ENCODE measurements at places on chromosomes 12 and 14.
A peak's percentile ranks its signal among the peaks of the same experiment; 100 is the strongest.

DNA sequence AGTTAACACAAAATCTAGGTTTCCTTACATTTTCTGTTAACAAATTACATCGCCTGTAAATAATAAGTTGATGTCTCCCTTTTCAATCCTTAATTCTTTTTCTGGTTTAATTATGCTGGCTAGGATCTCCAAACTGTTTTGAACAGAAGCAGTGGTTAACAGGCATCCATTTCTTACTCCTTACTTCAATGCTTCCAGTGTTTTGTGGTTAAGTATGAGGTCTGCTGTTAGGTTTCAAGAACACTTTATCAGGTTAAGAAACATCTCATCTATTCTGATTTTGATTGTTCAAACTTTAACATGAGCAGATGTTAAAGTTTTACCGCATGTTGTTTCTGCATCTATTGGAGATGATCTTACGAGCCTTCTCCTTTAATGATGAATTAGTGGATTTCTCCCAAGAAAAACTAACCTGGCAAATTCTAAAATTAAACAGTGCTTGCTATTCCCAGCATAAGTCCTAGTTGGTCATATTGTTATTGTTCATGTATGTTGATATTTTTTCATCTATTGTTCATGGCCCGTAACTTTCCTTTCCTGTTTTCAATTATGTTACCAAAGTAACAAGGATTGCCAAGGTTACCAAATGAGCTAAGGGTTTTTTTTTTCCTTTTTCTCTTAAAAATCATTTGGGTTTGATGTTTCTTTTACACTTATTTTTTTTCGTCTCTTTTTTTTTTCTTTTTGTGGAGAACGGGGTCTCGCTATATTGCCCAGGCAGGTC, 33.4 kb downstream of the POLE start:
- no peak for DNase-seq

- DNase-seq, result peak; percentile 99
Observed at GRCh38 chr12:49342066-49342913, 4.4 kb upstream of the DNAJC22 start.

GRCh38 chr12:98358144-98358543, 157.2 kb upstream of the TMPO start:
- no peak for DNase-seq

- DNase-seq, result no peak
Observed at GRCh38 chr14:23517650-23518326, 33.8 kb downstream of the ZFHX2 start.

- no peak for DNase-seq
Observed at GRCh38 chr12:129110575-129110974, 257.3 kb downstream of the GLT1D1 start.

- DNase-seq, result no peak
Observed at GRCh38 chr14:73208846-73209245, 28.5 kb upstream of the PAPLN start.

DNA sequence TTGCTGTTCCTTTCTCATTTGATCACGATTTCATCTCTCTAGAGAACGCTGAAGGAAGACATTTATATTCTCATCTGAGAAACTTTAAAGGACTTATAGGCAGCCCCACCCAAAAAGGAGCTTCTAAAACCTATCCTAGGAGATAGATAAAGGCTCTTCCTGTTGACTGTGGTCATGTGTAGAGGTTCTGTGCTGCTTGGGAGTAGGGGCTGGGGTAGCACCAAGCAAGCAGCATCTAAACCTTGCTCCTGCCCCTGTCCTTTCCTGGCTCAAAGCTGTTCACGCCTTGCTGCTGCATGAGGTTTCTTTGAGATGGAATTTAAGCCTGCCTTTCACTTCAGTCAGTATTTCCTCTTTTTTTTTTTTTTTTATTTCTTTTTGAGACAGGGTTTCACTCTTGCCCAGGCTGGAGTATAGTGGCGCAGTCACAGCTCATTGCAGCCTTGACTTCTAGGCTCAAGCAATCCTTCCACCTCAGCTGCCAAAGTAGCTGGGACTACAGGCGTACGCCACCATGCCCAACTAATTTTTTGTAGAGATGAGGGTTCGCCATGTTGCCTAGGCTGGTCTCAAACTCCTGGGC, 41.4 kb downstream of the RAB35 start:
- DNase-seq, result no peak

GRCh38 chr12:59079002-59079401, 158.7 kb upstream of the LRIG3 start:
- DNase-seq, result no peak

DNA sequence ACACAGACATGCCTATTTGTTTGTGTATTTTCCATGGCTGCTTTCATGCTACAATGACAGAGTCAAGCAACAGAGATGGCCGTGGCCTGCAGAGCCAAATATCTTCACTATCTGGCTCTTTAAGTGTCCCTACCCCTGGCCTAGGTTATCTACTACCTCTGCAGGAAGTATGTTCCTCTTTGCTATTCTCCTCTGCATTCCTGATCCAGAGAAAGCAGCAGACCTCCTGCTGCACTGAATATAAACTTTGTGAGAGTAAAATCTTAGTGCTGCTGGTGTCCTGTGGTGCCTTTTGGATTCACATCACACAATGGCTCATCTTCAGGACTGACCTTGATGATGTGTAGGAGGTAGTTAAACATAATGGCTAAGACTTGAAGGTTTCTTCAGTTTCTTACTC, 233.4 kb downstream of the IPO8 start:
- DNase-seq, result no peak

DNA sequence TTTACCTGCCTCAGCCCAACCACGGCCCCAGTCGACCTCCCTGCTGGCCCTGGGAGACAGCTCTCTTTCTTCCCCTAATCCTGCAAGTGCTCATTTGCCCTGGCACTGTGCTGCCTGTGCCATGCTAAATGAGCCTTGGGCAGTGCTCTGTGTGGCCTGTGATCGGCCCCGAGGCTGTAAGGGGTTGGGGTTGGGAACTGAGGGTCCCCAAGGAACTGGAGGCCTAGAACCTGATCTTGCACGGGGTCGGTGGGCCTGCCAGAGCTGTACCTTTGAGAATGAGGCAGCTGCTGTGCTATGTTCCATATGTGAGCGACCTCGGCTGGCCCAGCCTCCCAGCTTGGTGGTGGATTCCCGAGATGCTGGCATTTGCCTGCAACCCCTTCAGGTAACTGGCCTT, 2.8 kb downstream of the RNF31 start:
- DNase-seq, result no peak

- DNase-seq, result no peak
Observed at GRCh38 chr14:55803873-55804553, 224.0 kb downstream of the KTN1 start.

DNA sequence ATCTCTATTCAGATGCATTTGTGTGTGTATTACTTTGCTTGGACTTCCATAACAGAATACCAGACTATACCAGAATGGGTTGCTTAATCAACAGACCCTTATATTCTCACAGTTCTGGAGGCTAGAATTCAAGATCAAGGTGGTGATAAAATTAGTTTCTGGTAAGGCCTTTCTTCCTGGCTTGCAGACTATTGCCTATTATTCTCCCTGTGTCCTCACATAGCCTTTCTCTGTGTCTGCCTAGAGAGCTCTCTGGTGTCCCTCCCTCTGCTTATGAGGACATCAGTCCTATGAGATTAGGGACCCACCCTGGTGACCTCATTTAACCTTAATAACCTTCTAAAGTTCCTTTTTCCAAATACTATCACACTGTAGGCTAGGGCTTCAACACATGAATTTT, 106.0 kb downstream of the FAR2 start:
- DNase-seq, result no peak

DNA sequence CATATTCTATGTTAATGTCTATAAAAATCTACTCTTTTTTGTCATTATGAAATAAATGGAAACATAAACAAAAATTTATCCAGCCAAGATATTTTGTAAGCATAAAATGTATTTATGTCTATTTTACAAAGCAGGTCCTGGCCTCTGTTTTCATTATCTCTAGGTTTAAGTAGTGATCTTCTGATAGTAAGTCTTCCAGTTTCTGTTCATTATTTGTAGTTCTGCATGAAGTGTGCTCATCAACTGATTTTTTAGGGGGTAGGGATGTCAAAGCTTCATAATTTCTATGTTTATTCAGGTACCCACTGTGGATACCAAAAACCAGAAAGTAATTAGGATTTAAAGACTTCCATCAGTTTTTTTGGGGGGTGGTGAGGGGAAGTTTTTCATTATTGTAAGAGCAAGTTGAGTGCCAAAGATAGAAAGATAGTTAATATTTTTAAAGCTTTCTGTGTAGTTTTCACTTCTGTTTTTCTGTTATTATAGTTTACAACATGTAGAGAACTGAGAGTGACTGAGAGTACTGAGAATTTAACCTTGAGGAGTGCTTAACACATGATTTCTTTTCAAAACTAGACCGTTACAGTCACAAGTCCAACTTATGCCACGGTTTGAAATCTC, 30.6 kb upstream of the LMO3 start:
- DNase-seq, result no peak

DNA sequence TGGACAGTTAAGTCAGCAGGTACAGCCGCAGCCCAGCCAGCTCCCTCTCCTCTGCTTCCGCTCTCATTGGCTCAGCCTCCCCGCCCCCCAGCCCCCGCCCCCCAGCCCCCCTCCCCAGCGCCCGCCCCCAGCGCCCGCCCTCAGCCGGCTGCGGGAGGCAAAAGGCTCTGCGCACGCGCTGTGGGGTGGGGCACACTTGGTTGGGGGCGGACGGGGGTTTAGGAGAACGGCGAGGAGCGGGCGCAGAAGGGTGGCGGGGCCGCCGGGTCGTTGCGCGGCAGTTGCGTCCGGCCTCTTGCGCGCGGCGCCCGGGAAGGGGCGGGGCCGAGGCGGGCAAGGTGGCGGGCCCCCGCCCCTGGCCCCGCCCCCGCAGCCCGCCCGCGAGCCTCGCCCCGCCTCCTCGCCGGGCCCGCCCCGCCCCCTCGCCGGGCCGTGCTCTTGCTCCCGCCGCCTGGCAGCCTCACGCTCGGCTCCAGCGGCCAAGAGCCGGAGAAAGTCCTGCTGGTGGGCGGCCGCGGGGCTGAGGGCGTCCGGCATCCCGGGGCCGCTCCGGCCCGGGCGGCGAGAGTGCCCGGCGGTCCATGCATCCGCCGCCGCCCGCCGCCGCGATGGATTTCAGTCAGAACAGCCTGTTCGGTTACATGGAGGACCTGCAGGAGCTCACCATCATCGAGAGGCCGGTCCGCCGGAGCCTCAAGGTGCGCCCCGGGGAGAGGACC, at the start of gene PPP4R4:
TSS of gene PPP4R4 (plus strand) at position 438 of the 719 bp plus-strand sequence. CDS start at position 582, 144 bp downstream.
- DNase-seq, result peak; percentile 96

DNA sequence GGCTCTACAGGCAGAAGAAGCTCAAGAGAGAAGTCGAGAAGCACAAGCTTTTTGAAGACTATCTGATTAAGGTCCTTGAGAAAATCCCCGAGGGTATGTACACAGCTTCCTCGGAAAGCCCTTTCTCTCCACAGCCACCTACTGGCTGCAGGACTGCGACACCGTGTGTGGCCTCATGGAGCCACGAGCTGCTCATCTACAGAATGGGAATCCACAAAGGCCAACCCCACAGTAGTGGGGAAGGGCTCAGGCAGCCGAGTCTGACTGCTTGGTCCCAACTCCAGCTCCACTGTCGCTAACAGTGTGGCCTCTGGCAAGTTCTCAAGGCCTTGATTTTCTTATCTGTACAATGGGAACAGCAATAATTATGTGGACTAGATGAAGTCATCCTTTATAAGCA, 2.5 kb downstream of the CCDC197 start:
- DNase-seq, result no peak

- DNase-seq, result no peak
Observed at GRCh38 chr14:106786697-106787096, 1260.3 kb downstream of the TMEM121 start.

DNA sequence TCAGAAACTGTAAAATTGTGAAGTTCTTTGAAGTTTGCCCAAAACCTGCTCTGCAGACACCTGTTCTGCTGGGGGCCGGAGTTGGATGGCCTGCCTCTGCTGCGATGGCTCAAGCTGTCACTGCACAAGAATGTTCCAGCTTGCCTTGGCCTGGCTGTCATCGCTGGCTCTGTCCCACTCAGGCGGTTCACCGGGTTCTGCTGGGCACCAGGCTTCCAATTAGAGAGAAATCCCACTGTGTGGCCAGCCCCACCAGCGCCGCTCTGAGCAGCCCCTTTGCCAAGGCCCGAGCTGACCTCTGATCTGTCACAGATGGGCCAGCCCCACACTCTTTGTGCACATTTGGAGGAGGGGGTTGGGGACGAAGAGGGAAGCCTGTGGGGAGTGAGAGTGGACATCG, 71.7 kb upstream of the GPATCH2L start:
- no peak for DNase-seq

DNA sequence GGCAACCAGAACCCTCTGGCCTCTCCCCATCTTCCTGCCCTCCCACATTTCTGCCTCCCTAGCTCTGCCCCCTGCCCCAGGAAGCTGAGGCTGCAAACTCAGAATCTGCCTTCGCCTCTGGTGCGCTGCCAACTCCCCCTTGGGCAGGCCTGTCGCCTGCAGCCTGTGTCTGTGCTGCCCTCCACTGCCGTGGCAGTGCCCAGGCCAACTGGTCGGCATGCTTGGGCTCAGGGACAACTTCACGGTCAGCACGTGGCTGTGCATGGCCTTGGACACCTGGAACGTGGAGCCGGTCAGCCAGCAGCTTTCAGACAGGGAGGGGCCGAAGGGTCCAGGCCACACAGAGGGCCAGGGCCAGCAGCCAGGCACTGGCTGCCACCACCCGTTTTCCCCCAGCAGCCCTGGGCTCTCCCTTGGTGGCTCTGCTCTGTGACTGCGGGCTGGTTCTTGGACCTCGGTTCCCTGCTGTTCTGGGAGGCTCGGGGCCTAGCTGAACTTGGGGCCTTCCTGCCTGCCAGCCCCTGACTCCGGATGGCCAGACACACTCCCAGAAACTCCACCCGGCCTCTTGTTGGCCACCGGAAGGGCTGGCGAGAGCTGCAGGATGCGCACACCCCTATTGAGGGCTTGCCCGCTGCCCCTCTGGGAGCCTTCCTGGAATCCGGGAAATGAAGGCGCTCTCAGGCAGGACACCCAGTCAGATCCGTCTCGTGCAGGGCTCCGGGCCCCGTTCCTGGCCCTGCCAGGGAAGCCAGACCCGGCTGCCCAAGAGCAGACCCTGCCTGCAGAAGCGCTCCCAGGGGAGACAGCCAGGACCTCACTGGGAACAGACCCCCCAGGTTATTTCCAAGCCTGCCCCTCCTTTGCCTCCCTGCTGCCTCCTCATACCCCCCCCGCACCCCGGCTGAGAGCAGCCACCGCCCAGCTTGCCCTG, 34.2 kb upstream of the PPP1R13B start:
- no peak for DNase-seq

GRCh38 chr12:51011955-51012354, 14.2 kb downstream of the SLC11A2 start:
- no peak for DNase-seq

GRCh38 chr12:14403293-14403692, 37.8 kb downstream of the ATF7IP start:
- DNase-seq, result no peak
